ENCODE measurements at places on chromosomes 2 and 18.

DNA sequence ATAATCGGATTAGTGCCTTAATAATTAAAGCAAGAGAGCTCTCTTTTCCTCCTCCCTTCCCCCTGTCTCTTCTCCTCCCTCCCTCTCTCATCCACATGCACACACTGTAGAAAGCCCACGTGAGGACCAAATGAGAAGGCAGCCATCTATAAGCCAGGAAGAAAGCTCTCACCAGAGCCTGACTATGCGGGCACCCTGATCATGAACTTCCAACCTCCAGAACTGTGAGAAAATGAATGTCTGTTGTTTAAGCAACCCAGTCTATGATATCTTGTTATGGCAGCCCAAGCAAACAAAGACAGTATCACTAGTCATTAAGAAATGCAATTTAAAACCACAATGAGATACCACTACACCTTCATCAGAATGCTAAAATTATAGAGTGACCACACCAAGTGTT, 220.3 kb downstream of the EN1 start:
- H3K4me3 ChIP-seq = no peak overlapping the region
- no peaks in the 10 kb centered on the region for H3K27me3 ChIP-seq

DNA sequence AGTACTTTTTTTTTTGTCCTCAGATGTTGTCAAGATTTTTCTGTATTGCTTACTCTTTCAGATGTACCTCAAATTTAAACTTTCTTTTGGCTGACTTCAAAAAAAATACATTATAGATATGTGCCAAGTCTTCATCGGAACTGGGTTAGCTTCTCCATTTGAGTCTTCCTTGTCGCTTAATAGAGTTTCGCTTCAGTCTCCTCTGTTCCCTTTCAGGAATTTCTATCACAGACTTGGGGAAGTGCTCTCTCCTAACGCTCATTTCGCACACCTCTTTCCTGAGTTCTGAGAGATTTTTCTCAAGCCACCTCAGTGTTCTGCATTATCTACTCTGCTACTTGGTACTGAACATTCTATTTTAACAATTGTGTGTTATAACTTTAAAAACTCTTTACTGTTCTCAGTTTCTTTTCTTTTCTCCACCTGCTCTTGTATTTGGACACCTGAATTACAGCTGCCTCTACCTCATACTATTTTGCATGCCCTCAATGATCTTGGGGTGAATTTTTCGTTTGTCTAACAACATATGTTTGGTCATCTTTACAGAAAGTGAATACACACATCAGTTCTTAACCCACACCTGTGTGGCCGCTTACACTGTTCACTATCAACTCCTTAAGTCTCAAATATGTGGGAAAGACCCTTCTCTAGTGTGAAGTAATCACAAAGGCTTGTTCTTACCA, 16.5 kb downstream of the PTPN2 start:
- H3K27me3 ChIP-seq = no peaks in the 10 kb centered on the region
- H3K4me1 ChIP-seq = peaks cover 33% of the 10 kb centered on the region
- H3K36me3 ChIP-seq = peaks cover 5% of the 10 kb centered on the region
- H3K27ac ChIP-seq = no peak overlapping the region
- DNase-seq = no peak

DNA sequence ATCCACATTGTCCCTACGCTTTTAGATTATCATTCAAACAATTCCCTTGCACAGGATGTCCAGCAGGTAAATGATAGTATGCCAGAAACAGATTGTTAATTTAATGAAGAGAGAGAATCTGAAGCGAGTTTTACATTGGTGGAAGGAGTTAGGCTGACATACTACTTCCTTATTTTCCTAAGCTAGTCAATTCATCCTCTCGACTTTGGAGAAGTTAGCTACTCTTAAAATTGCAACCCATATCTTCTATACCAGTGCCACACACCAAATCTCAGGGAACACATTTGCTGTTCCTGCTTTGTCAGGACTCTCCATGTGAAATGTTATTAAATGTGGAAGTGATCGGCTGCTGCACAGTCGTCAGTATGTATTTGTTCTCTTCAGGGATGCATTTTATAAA, 249.2 kb downstream of the NAPG start:
- DNase-seq = no peak
- H3K4me3 ChIP-seq = no peak overlapping the region
- H3K27me3 ChIP-seq = peaks cover 17% of the 10 kb centered on the region
- no peaks in the 10 kb centered on the region for H3K4me1 ChIP-seq
- H3K27ac ChIP-seq = no peak overlapping the region

DNA sequence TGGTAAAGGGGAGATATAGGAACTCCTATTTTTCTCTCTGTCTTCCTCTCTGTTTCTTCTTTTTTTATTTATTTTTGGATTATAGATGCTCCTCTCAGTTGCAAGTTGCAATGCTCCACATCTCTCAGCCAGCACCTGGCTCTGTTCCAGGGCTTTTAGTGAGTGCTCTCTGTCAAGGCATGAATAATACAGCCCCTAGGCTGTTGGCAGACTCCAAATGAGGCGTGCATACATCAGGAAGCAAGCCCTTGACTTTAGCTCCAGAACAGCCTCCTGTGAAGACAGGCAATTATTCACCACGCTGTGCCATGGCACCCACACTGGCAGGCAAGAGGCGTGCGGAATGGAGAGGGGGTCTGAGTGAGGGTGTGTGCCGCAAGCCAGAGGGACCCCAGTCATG, 228.1 kb upstream of the PXDN start:
- H3K4me3 ChIP-seq = no peak overlapping the region
- no peaks in the 10 kb centered on the region for H3K4me1 ChIP-seq
- H3K27me3 ChIP-seq = no peaks in the 10 kb centered on the region
- no peaks in the 10 kb centered on the region for H3K36me3 ChIP-seq
- no peak overlapping the region for H3K27ac ChIP-seq
- no peak for DNase-seq

DNA sequence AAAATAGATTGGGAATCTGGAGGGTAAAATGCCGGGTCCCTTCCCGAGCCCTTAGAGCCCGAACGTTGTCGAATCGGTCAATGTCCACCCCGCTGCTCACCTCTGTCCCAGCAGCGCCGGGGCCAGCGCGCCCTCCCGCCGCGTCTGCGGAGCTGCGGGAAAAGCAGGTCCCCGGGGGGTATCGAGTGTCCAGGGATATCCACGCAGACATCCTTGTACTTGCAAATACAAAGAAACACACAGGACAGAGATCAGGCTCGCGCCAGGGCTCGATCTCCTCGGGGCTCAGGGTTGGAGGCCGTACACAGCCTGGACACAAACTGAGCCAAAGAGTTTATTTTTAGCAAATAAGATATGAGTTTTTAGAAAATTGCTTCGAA, 2.3 kb upstream of the GATA6 start:
- no peaks in the 10 kb centered on the region for H3K36me3 ChIP-seq
- H3K4me1 ChIP-seq = peaks cover 31% of the 10 kb centered on the region
- DNase-seq = no peak
- H3K4me3 ChIP-seq = peak overlapping the region; percentile 5
- peaks cover 66% of the 10 kb centered on the region for H3K27me3 ChIP-seq

DNA sequence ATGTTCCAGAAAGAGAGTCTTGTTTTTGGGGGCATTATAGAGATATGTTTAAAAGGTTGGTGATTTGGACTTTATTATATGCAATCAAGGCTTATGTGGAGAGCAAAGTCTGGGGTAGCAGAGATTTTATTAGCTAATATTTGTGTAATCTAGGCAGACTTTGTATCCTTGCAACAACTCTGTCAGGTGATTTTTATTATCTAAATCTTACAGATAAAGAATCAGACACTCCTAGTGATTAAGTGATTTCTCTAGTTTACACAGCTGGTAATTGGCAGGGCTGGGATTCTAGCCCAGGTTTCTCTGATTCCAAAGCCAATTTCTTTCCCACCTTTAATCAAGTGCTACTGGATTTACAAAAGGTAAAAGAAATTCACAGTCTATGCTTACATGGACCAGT, 33.3 kb upstream of the NCK2 start:
- no peaks in the 10 kb centered on the region for H3K36me3 ChIP-seq
- no peak overlapping the region for H3K27ac ChIP-seq
- H3K4me1 ChIP-seq = peaks cover 2% of the 10 kb centered on the region
- no peak overlapping the region for H3K4me3 ChIP-seq

GRCh38 chr2:130787841-130788240, 32.5 kb downstream of the AMER3 start:
- H3K27me3 ChIP-seq = peaks cover 5% of the 10 kb centered on the region
- no peak overlapping the region for H3K4me3 ChIP-seq
- no peaks in the 10 kb centered on the region for H3K4me1 ChIP-seq
- no peaks in the 10 kb centered on the region for H3K36me3 ChIP-seq
- no peak overlapping the region for H3K27ac ChIP-seq
- DNase-seq = no peak

DNA sequence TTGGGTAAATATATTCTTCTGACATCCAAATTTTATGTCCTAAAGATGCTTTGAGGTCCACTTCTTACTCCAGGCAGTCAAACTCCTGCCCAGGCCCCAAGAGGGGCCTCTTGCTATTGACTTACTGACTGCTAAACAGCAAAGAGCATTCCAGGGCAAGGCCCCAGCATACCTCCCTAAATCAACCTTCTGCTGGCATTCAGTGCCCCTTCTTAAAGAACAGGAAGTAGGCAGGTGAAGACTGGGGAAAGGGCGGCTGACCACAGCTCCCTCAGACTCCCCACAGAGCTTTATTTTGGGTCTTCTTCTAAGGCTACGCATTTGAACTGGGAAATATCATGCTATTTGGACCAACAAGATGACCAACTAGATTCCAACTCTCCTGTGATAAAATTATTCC, 68.9 kb downstream of the USP40 start:
- peaks cover 5% of the 10 kb centered on the region for H3K4me1 ChIP-seq
- no peak overlapping the region for H3K27ac ChIP-seq
- DNase-seq = no peak

DNA sequence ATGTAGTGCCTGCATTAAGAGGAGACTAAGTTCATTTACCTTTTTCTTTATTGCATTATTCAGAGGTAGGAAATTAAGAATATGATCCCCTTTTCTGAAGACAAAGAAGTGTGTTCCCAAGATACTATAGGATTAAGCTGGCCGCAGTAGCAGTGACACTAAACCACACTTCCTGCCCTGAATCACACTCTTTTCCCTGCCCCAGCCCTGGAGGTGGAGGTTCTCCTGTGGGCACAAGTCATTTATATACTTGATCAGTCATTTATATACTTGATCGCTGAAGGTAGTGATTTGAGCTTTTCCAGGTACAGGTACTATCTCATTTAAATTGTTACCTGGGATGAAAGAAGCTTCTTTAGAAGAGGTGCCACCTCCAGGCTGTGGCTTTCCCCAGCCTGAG, 78.6 kb downstream of the ARMC9 start:
- no peak overlapping the region for H3K4me3 ChIP-seq
- no peak overlapping the region for H3K27ac ChIP-seq
- no peaks in the 10 kb centered on the region for H3K36me3 ChIP-seq
- H3K4me1 ChIP-seq = peaks cover 6% of the 10 kb centered on the region
- H3K27me3 ChIP-seq = peaks cover 16% of the 10 kb centered on the region

DNA sequence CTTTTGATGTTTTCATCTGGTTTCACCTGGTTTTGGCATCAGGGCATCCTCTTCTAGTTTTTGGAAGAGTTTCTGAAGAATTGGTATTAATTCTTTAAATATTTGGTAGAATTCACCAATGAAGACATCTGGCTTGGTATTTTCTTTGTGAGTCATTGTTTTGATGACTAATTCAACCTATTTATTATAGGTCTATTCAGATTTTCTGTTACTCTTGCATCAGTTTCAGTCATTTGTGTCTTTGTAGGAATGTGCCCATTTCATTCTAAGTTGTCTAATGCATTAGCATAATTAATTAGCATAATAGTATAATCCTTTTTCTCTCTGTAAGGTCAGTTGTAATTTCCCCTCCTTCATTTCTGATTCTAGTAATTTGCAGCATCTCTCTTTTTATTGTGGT, 8.0 kb downstream of the GNLY start:
- peaks cover 1% of the 10 kb centered on the region for H3K27me3 ChIP-seq
- H3K27ac ChIP-seq = no peak overlapping the region
- H3K4me1 ChIP-seq = peaks cover 33% of the 10 kb centered on the region
- H3K4me3 ChIP-seq = no peak overlapping the region

DNA sequence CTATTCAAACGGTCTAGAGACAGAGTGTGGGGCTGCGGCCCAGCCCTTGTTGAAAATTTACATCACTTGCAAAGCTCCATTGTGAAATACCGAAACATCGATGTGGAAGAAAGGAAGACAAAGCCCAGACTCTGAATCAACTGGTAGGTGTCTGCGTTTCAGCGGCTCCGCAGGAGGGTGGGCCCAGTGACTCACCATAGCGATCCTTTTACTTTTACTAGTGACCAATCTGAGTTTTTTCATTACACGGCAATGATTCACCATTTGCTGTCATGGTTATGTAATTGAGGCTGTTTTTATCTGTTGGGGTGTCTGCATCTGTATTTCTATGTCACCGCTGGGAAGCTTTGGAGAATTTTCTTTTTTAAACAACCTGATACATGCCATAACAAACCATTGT, 66.6 kb upstream of the ODC1 start:
- H3K27me3 ChIP-seq = no peaks in the 10 kb centered on the region
- DNase-seq = peak; percentile 10
- H3K36me3 ChIP-seq = peaks cover 8% of the 10 kb centered on the region
- H3K27ac ChIP-seq = no peak overlapping the region
- H3K4me1 ChIP-seq = no peaks in the 10 kb centered on the region

Data from activated CD4-positive, alpha-beta memory T cell treated with anti-CD3 and anti-CD28 coated beads for 36 hours (primary cell).